ENCODE measurements at places on chromosomes 11 and 22.

GRCh38 chr11:91906871-91907624 is 317.6 kb upstream of the FAT3 start:
- DNase-seq, result no peak
- no peak overlapping the region for H3K4me3 ChIP-seq
- no peak overlapping the region for H3K27ac ChIP-seq
- no peaks in the 10 kb centered on the region for H3K36me3 ChIP-seq

GRCh38 chr22:50562523-50563412 is at the start of gene SYCE3:
SYCE3 (minus strand) TSS chr22:50562919; CDS start chr22:50556405, 6,514 bp downstream.
- H3K4me3 ChIP-seq, result peak within 1 kb of the TSS; percentile 69
- H3K4me1 ChIP-seq, result peaks cover 8% of the 10 kb centered on the region
- peak within 1 kb of the TSS; percentile 86 for H3K27ac ChIP-seq

DNA sequence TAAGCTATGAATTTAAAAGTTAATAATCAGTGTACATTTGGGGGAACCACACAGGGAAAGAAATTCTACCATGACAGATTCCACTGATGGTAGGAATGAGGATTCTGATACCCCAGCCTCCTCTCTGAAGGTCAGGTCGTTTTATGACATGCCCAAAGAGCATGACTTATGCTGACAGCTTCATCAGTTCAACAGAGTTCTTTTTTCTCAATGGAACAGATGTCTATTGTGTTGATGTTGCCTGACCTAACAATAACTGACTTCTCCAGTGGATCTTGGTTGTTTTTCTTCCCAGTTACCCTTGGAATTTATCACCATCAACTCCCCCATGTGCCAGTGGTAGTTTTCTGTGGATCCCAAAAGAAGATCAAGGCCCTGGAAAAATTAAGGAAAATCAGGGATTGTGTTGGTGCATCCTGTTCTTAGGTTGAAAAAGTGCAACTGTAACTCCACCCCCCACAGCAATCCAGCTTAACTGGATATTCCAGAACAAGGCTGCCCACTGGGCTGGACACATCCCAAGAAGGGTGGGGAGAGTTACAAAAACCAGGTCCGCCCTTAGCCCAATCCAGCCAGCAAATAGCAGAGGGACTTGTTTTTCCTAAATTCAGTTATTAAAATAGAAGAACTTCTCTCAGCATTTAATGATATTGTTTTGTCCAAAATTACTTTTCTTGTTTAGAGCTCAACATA is 31.5 kb upstream of the CAT start:
- no peak overlapping the region for H3K4me3 ChIP-seq
- DNase-seq, result peak; percentile 50
- H3K36me3 ChIP-seq, result no peaks in the 10 kb centered on the region

DNA sequence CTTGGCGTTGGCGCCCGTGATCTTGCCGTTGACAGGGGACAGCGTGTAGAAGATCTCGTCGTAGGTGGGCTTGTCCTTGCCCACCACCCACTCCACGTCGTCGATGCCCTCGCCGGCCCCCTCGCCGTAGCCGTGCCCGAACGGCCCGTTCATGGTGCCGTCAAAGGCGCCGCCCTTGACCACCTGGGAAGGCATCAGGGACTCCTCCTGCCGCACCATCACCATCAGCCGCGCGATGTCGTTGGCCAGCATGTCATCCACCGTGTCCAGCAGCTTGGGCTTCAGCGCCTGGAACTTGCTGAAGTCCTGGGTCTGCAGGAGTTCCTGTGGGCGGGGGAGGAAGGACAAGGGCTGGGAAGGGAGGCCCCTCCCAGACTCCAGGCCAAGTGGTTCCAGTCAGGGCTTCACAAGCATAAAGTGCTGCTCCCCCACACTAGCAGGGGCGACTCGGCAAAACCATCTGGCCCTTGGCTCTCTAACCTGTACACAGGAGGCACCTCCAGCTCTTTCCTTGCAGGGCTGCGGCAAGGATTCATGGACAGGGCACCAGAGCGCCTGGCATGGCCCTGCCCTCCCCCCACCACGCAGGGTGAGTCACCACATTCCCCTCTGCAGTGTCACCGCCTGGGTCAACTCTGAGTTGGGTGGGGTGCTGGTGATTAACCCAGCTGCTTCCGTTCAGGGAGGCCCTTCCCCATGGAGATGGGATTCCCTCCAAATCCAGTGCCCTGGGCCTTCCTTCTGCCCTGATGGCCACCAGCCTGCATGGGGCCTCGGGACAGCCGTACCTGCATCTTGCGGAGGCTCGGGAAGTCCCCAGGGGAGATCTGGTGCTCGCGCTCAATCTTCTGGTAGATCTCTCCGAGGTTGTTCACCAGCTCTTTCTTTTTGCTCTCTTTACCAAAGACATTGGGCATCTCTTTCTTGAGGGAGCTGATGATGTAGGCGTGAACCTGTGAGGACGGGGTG is 10.4 kb upstream of the CDC42BPG start:
- DNase-seq, result peak; percentile 92
- peak overlapping the region; percentile 3 for H3K4me3 ChIP-seq

DNA sequence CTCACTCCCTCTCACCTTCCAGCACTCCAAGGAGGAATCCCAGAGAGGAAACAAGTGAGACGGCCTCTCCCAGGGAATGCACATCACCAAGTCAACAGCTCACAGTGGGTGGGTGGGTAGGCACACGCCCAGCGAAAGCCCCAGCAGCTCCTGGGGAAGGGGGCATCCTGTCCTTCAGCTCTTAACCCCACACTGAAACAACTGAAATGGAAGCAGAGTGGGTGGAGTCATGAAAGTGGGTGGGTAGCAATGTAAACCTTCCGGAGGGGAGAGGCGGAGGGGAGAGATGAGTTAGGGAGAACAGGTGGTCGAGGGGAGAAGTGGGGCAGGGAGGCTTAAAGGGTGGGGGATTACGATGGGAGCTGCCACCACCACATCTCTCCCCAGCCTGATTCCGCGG is 5.4 kb downstream of the MCHR1 start:
- no peaks in the 10 kb centered on the region for H3K36me3 ChIP-seq
- peaks cover 37% of the 10 kb centered on the region for H3K27me3 ChIP-seq
- no peak for DNase-seq
- H3K4me1 ChIP-seq, result peaks cover 19% of the 10 kb centered on the region

- peaks cover 95% of the 10 kb centered on the region for H3K27me3 ChIP-seq
- H3K27ac ChIP-seq, result no peak overlapping the region
- no peak overlapping the region for H3K4me3 ChIP-seq
- DNase-seq, result no peak
- no peaks in the 10 kb centered on the region for H3K36me3 ChIP-seq
Measured at GRCh38 chr22:38460426-38460840, 5.4 kb upstream of the KCNJ4 start.
